ENCODE measurements at places on chromosomes 2 and 18.

- DNase-seq: peak; percentile 5
Observed at GRCh38 chr2:75494137-75494769, 66.5 kb downstream of the EVA1A start.

DNA sequence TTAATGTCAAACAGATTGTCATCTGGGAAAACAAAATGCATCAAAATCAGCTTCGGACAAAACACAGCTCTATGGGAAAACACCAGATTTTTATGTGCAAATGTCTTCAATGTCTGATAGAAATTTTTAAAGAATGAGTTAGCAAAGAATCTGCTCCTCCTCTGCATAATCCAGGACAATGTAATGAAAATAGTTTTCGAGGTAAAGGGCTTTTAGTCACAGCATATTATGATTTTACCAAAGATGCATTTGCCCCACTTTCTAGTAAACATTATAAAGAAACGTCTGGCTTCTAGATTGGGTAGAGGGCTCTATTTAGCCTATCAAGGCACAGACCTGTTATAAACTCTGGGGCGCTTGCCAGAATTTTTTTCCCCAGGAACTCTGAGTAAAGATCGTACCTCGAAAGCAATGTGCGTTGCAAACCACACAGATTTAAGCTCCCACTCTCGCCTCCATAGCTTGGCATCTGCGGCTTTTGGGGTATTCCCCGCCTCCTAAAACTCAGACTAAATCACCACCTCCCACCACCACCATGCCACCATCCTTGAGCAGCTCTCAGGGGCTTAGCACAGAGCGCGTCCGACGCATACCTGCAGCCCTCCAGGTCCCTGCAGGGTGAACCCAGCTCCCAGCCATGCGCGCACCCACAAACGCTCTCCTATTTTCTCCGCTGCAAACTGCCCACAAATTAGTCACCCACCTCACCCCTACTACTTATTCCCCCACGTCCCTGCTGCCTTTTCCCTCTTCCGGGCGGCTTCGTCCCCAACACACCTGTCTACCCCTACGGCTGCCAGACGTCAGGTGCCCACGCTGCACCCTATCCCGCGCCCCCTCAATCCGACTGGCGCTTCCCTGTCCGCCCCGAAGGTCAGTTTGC lies 829 bp downstream of the ACVR1C start:
- no peak for DNase-seq

DNA sequence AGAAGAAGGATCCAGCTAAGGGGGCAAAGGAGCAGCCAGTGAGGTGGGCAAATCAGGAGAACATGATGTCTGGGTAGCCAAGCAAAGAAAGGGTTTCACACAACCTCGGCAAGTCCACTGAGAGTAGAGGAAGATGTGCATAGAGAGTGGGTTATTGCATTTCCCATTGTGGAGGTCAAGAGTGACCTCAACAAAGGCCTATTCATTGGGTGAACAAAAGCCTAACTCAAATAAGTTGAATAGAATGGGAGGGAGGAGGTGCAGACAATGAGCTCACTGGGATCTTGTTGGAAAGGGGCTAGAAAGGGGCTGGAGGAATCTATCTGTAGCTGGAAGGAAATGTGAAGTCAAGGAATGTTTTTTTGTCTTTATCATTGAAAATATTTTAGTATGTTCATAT lies 14.0 kb upstream of the PDCL3 start:
- no peak for DNase-seq

GRCh38 chr2:151553-152334 lies 105.4 kb upstream of the FAM110C start:
- no peak for DNase-seq

DNA sequence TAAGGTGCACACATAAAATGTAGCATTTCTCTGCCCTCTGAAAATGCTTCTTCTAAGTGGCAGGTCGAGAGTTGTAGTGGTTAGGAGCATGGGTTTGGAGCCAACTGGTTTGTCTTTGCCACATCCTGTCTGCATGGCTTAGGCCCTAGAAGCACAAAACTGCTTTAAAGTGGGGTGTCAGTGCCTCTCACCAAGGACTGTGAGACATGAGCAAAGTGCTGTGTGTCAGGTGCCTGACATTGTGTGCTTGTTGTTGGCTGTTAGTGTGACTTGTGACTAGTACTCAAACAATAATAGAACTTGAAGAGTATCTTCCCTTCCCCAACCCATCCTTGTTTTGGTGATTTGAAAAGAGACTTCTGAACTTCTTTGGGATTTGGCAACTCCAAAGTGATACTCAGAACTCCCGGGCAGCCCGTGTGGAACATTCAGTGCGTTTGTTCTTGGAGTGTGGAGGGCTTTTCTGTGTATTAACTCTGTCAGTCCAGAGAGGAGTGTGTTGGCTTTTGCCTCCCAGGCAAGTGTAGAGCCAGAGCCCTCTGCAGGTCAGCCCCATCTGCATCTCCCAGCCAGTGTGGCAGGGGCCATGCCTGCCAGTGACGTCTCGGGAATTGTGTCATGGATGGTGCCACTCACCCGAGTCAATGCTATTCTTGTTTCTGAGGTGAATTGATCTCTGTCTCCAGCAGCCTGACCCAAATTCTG lies 5.0 kb downstream of the MGAT5 start:
- DNase-seq: no peak

DNA sequence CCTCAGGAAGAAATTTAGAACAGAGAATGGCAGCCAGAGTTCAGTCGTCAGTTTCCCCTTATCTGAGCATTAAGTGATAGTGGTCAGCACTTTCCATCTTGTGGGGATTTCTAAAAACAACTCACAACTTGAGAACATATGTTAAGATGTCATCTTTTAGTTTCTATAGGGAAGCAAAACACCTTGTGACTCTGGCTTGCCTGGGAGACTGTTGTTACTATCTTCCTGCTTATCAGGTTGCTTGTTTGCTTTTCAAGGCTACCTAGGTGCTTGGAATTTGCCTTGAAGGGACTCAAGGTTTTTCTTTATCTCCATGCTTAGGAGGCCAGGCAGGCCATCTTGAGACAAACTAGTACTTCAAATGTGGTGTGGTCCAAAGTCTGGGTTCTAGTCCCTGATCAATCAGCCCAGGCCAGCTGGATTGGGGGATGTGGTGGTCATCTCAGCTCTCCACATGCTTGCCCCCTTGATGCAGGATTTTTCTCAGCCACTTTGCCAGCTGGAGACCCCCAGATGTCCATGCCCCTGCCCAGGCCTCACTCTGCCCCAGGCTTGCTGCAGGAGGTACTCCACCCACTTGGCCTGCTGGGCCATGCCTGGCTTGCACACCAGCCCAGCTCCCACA lies 125.9 kb downstream of the LYPD1 start:
- DNase-seq: no peak

- DNase-seq: no peak
Observed at GRCh38 chr2:225290757-225291400, 108.6 kb upstream of the NYAP2 start.

- DNase-seq: no peak
Observed at GRCh38 chr2:96739076-96739632, 710 bp downstream of the LMAN2L start.

DNA sequence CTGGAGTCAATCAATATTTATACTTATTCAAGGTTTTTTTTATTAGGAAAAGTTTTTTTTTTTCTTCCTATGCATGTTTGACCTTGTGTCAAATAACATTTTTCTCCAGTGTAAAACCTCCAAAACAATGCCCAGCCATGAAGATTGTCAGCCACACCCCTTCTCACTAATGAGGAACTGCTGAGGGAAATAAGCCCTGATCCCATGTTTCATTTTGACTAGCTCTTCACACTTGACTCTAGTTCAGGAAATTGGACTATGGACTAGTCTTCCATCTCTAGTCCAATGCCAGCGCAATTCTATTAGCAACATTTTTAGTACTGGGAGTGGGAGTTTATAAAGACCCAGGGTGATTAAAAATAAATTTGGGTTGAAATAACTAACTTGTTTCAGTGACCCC lies 275.6 kb upstream of the CXCR4 start:
- no peak for DNase-seq
